ENCODE measurements at places on chromosomes 13 and 19.

DNA sequence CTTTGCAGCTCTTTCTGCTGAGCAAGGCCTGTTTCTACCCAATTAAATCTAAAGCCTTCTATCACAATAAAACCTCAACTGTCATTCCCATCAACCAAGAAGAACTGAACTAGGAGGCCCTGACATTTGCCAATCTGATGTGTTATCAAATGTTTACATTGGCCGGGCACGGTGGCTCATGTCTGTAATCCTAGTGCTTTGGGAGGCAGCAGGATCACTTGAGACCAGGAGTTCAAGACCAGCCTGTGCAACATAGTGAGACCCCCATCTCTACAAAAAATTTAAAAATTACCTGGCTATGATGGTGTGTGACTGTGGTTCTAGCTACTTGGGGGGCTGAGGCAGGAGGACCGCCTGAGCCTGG is 2.8 kb upstream of the FBXO17 start:
- no peak for DNase-seq

GRCh38 chr19:2906631-2907195 is 6.0 kb downstream of the ZNF57 start:
- DNase-seq: no peak

GRCh38 chr13:45132369-45133064 is 12.2 kb downstream of the GTF2F2 start:
- DNase-seq: no peak

- no peak for DNase-seq
These were observed 873.9 kb downstream of the SLITRK1 start for GRCh38 chr13:83008212-83008929.

- peak; percentile 88 for DNase-seq
These were observed 50.4 kb downstream of the MYO9B start for GRCh38 chr19:17125728-17126677.

GRCh38 chr19:35207391-35207871 is 21.1 kb downstream of the FAM187B start:
- no peak for DNase-seq

- DNase-seq: no peak
These were observed 27.3 kb downstream of the IGFL1 start for GRCh38 chr19:46256855-46257254.

DNA sequence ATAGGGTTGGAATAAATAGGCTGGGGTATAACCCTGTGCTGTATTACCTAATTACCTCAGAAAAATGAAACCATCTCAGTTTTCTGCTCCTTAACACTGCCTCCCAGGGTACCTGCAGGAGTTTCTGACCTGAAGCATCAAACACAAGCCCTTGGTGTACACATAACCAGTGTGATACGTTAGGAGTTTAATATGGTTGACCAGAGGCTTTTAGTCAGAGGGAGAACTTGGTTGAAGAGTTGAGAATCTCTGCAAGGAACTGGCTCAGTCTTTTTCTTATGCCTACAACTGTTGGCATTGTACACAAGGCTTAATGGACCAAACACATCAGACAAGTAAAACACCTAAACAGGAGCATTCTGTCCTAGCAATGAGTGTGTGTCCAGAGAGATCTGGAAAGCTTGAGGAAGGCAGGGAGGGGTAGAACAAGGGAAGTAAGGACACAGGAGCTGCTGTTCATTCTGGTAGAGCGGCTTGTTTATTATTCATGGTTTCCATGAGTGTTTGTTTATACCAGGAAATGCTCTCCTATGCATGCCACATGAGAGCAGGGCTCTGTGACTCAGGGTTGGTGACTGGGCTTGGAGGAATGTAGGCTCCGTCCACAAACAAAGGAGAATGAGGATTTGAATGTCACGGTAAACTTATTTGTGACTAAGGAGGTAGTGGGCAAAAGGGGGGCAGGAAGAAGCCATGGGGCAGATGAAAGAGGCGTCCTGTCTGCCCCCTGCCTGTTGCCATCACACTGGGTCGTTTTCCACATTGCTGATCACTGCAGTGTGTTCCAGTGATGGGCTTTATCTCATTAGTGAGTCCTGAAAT is 11.9 kb upstream of the SPATA13 start:
- peak; percentile 96 for DNase-seq

GRCh38 chr19:8135946-8136618 is 13.3 kb downstream of the FBN3 start:
- no peak for DNase-seq

DNA sequence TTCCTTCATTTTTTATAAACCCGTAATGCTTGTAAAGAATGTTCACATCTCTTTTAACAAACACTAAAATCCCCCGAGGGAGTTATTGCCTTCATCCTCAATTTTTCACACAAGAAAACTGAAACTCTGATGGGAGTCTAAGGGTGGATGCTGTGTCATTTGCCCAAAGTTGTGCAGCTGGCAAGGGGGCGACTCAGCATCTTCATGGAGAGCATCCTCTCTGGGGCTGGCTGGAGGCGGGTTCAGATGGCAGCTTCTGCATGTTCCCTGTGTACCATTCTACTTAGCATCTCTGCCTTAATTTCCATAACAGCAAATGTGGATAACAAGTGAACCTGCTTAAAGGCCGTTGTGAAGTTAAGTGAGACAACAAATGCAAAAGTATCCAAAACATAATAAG is 256.4 kb downstream of the IRS2 start:
- no peak for DNase-seq

DNA sequence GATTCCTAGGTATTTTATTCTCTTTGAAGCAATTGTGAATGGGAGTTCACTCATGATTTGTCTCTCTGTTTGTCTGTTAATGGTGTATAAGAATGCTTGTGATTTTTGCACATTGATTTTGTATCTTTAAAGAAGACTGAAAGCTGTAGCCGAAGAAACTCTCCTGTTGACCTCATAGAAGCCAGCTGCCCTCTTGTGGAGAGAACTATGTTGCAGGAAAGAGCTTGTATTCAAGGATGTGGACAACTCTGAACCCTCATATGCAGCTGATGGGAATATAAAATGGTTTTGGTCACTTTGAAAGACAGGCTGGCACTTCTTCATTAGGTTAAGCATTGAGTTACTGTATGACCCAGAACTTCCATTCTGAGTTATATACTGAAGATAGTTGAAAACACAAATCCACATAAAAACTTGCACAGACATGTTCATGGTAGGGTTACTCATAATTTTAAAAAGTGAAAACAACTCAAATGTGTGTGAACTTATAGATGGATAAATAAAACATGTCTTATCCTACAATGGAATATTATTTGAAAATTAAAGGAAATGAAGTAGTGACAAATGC is 65.8 kb upstream of the SLITRK6 start:
- DNase-seq: peak; percentile 3

DNA sequence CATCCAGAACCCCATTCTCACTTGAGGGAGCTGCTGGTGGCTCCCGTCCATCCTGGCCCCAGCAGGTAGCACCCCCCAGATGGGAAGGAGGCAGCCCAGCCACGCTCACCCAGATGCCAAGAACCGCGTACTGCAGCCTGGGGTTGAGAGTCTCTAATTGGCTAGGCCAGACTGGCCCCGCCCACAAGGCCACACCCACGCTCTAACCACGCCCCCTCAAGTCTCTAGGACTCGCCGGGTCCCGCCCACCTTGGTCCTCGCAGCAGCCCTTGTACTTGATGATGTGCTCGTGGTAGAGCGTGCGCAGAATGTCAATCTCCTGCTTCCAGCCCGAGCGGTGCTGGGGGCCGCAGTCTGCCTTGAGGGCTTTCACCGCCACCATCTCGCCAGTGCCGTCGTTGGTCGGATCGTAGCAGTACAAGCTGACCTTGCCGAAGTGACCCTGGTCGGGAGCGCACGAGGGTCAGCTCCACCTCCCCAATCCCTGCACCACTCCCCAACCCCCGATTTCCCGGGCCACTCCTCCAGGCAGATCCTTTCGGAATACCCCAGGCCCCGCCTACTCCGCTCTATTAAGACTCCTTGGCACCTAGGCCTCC is 14.5 kb upstream of the ICAM3 start:
- DNase-seq: no peak

DNA sequence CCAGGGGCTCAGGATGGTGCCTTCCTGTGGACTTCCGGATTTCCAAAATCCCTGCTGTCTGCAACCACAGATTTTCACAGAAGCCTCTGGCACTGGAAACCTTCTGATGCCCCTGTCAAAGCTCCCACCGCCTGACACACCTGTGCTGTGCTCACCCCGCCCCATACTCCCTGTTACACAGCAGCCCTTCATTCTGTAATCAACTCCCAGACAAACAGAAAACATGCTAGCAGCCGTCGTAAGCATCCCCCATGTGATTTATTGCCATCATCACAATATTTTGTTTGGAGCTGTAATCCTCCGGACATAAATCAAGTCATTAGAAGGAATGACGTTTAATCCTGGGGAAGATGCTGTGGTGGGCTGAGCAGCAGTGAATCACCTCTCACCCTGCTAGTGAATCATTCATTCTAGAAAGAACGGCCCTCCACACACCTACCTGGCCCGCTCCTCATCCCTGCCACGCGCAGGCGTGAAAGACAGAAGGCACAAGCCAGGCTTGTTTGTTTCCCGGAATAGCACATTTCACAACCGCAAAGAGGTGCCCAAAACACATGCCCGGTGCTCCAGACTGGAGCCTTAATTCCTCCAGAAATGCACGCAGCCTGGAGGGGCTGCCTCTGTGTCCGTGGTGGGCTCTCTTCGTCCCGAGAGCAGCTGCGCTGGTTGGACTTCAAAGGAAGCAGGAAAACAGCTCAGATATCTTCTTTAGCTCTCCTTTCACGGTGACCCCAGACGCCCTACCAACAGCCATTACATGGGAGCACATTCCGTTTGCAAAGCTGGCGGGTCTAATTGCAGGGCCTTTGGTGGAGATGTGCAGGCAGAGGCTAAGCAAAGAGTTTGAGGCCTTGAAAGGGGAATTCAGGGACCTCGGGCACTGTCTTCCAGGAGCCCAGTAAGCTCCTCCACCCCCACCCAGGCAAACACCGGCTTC is 41.3 kb upstream of the KCTD15 start:
- no peak for DNase-seq

DNA sequence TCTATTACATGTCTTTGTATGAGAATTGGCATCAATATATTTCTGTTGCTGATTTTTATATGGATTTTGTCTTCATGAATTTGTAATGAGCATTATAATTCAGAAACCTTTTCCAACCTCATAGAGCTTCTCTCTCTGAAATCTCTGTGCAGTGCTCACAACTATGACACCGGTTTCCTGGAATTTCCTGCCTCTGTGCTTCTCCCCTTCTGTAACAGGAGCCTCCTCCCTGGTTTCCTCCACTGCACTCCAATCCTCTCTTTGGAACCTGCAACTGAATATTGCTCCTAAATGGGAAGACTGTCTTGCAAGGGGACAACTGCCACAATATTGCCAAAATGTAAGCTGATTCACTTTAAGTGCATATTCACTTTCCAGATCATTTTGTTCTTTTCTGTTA is 1147.9 kb downstream of the UQCRFS1 start:
- no peak for DNase-seq

DNA sequence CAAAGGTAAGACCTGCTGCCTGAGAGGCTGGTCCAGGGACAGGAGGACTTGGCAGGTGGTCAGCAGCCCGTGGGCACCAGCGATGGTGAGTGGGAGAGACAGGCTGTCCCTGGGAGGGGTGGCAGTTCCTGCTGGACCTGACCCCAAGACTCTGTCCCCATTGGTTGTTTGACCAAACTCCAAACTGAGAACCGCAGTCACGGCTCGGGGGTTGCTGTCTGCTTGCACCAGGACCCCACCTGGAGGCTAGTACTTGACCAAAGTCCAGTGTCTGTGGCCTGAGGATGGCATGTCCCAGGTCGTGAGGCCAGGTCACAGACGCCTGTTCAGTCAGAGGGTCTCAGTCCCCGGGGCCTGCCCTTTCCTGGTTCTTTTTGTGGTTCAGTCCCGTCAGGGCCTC is 9.9 kb upstream of the ZNF14 start:
- no peak for DNase-seq

DNA sequence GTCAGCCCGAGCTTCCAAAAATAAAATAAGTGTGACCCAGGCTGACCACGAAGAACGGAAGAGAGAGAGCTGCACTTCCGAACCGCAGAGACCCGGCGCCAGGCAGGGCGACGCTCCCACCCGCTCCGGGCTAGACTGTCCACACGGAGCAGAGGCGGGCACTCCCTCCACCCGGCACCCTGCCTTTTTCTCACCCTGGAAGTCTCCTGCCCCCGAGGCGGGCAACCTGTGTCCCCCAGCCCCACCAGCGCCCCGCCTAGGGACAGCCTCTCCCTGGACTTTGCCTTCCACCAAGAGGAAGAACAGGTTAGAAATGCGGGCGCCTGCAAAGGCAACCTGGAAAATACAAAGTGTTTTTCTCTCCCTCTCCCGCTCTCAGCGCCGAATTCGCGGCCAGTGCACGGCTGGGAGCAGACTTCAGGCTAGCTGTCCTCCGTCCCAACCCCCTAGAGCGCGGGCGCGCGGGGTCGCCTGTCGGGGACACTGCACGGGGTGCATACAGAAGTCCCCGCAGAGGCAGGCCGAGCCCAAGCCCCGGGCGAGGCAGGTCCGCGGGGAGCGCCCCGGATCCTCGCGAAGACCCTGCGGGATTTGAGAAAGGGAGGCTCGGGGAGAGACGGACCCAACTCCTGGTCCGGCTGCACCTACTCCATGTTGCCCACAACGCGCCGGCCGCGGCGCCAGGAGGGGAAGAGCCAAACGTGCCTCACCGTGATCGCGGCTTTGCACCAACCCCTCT is 845 bp downstream of the SPRY2 start:
- peak; percentile 52 for DNase-seq
